Suprapubic skin (tissue), 4 donors: ENCODE measurements at places on chromosomes 16 and 17.

- DNase-seq, result peak; percentile 59
Measured at GRCh38 chr17:75980188-75981018, 1.4 kb downstream of the TEN1 start.

DNA sequence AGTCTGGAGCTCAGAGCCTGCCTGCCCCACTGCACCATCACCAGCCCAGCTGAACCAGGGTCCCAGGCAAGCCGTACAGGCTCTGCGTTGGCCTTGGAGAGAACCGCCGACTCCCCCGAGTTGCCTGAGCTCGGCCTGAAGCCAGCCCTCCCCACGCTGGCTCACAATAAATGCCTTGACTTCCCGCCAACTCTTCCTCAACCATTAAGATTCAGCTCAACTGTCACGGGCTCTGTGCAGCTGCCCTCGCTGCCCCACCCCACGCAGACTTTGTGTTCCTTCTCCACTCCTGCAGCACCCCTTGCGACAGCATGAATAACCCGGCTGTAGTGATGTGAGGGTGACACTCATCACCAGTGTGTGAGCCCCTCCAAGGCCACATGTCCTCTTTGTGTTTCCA, 4.8 kb upstream of the QPRT start:
- DNase-seq, result no peak

DNA sequence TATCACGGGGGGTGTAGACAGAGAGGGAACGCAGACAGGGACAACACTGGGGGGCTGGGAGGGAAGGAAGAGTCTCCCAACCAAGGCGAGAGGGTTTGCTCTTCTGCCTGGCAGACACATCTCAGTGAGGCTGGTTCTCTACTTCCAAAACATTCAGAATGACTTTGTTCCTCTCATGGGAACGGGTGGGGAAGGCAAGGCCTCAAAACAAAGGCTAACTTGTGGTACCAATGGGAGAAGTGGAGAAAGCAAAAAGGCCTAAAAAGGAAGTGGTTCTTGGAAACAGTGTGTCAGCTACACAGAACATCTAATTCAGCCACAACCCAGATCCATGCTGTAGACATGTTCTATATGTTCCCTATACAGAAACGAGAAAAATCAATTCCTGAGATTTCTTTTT, 7.5 kb downstream of the FLOT2 start:
- DNase-seq, result no peak

GRCh38 chr16:66898207-66898606, 17.9 kb downstream of the PDP2 start:
- DNase-seq, result no peak

DNA sequence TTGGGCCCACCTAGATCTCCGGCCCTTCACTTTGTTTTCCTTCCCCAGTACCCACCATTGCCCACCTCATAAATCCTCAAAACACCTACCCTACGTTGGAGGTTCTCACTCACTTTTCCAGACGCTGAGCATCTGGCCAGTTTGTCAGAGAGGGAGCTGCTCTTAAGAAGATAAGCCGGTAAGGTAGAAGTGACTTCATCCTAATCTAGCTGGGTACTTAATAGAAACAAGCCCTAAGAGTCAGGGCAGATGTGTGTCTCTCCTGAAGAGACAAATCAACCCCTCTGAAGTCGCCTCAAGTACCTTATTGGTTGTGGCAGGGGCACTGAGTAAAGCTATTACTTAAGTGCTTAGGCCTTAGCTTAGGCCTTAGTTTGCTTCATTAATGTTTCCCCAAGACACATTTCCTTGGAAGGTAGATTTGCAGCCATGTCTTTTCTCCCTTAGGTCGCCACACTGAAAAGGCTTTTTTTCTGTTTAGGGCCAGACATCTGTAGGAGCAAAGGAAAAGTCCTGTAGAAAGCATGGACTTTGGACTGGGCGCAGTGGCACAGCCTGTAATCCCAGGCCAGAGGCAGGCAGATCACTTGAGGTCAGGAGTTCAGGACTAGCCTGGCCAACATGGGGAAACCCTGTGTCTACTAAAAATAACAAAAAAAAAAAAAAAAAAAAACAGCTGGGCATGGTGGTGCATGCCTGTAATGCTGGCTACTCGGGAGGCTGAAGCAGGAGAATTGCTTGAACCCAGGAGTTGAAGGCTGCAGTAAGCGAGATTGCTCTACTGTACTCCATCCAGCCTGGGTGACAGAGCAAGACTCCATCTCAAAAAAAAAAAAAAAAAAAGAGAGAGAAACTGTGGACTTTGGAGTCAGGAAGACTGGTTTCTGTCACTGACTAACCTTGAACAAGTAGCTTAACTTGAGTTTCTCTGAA, 1.0 kb downstream of the TACO1 start:
- DNase-seq, result no peak

DNA sequence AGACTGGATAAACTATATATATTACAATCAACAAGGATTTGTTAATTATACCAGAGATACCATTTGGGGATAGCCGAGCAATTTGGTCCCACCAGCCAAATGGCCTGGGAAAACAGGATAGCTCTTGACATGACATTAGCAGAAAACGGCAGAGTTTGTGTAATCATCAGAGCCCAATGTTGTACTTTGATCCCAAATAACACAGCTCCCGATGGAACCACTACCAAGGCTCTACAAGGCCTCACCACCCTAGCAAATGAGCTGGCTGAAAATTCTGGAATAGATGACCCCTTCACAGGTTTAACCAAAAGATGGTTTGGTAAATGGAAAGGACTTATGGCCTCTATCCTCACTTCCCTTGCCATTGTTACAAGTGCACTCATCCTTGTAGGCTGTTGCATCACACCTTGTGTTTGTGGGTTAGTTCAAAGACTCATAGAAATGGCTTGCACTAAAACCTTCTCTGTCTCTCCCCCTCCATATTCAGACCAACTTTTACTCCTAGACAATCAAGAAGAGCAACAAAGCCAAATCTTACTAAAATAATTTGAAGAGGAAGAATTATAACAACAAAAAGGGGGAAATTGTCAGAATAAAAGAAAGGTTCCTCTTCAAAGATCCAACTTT, 9.5 kb downstream of the TXNL4B start:
- no peak for DNase-seq

DNA sequence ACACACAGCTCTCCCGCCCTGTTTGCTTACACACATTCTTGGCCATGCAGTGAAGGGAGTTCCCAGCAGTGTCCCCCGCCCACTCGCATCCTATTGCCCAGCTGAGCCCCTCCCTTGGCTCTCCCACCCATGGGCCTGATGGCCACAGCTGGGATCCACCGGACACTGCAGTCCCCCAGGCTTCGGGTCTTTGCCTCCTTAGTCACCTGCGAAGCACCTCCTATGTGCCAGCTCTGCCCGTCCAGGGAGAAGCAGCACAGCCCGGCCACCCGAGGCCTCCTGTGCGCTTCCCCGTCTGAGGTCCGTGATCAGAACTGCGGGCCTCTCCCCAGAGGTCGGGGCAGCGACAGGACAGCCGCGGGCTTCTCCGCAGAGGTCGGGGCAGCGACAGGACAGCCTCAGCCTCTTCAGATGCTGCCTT, 136.9 kb downstream of the BANP start:
- no peak for DNase-seq

DNA sequence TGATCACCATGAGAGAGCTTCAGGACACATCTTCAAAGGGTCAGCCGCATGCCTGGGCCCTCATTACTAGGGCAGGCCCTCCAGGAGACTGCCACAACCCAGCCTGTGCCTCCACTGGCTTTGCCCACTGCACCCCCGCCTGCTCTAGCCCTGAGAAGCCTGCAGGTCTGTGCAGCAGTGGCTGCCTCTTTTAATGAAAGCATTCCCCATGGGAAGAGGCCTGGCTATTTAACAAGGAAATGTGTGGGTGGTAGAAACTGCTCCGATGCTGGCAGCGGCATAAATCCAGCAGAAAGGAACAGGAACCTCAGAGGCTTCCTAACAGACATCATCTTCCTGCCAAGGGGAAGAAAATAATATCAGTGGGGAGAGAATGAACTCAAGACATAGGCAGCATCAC, 375 bp upstream of the KRT32 start:
- DNase-seq, result no peak

- peak; percentile 63 for DNase-seq
Measured at GRCh38 chr17:57608369-57609124, 136.6 kb downstream of the CCDC182 start.

DNA sequence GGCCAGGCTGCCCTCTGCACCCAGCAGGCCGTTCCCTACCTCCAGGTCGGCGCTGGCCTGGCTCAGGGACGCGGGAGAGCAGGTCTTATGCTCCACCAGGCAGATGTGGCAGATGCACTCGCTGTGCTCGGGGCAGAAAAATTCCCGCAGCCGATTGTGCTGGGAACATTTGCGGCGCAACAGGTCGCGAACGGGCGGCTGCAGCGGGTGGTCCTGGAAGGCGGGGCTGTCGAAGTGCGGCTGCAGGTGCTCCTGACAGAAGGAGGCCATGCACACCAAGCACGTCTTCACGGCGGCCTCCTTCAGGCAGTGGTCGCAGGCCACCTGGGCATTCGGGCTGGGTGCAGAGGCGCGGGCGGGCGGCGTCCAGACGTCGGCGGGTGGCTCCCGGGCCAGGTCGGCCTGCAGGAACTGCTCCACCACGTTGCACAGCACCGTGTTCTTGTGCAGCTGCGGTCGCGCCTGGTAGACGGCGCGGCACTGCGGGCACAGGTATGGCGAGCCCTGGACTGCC, 439 bp downstream of the TRIM25 start:
- no peak for DNase-seq

GRCh38 chr17:16428098-16428882, 12.9 kb downstream of the TRPV2 start:
- DNase-seq, result no peak
